ENCODE measurements at places on chromosomes 6 and 20.
A peak's percentile ranks its signal among the peaks of the same experiment; 100 is the strongest.

- DNase-seq: no peak
These were observed 41.8 kb downstream of the TFEB start for GRCh38 chr6:41693281-41694240.

GRCh38 chr20:38982291-38982690 lies 20.1 kb downstream of the DHX35 start:
- no peak for DNase-seq

DNA sequence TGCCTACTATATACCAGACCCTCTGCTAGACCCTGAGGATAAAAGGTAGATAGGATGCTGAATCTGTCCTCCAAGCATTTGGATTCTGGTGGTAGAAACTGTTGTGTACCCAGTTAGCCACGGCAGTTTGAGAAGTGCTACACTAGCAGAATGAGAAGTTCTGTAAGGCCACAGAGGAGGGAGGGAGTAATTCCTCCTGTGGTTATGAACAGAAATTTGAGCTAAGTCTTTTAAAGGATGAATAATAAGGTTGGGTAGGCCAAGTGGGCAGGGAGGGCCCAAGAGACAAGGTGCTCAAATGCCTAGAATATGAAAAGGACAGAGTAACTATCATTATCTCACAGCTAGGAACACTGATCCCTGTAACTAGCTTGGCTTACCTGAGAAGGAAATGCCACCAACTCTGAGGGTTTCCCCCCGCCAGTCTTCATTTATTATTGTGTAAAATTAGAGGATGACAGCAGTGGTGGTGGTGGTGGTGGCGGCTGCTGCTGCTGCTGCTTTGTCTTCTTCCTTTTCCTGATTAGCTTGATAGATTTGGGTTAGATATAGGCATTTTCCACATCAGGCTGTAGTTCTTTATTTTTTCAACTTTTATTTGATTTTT lies 243.3 kb downstream of the PRL start:
- no peak for DNase-seq

DNA sequence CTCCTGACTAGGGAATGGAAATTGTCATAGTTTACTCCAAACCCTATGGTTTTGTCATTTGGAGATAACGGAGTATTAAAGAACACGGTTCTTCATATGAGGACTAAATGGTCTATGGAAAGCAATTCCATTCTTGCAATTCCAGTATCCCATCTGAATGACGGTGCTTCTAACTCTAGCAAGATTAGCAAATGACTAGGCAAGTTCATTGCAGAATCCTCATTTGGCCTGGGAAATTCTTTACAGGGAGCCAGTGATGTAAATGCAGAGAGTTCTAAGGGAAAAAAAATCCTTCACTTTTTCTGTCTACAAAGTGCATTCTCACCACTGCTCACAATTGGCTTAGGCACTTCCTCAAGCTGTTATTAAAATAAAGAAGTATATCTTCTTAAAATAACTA lies 111.5 kb downstream of the MOXD1 start:
- DNase-seq: no peak

GRCh38 chr6:159376516-159377158 lies 207.4 kb downstream of the FNDC1 start:
- peak; percentile 18 for DNase-seq

GRCh38 chr20:54649511-54649962 lies 174.1 kb downstream of the DOK5 start:
- peak; percentile 77 for DNase-seq

GRCh38 chr6:156916130-156916801 lies 139.1 kb downstream of the ARID1B start:
- no peak for DNase-seq

All from fibroblast of mammary gland (primary cell).